ENCODE measurements at places on chromosomes 12 and 14.

DNA sequence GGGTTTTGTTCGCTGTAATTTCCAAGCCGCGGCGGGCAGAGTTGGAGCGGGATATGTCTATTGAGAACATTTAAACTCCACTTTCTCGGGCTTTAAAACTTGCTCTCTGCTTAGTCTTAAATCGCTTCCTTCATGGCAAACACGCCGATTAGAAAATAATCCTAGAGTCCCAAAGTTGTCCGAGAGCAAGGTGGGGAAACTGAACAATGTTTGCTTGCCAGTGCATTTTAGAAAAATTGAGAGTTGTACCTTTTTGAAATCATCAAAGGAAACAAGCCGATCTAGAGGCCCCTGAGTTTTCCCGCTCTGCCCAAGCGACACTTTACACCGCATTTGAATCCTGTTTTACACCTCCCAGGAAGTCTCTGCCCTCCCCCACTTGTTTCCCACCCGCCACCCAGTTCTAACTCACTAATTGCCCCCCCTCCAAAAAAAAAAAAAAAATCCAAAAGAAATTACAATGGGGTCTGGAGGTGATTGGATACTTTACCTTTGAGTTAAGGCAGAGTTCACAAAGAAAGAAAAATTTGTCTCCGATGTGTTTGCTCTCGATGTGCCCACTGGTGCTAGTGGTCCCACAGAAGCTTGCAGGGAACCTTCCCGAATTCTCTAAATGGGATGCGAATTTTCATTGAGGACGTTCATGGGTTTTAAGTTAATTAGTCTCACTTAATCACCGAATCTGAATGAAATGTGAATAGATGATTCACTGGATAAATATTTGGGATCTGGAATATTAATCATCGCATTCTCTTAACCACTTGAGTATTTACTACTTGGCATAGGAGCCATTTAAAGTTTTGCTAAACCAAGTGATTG lies 2.3 kb downstream of the HMGA2 start:
- DNase-seq = no peak

GRCh38 chr12:32062881-32063280 lies 43.8 kb upstream of the BICD1 start:
- no peak for DNase-seq

DNA sequence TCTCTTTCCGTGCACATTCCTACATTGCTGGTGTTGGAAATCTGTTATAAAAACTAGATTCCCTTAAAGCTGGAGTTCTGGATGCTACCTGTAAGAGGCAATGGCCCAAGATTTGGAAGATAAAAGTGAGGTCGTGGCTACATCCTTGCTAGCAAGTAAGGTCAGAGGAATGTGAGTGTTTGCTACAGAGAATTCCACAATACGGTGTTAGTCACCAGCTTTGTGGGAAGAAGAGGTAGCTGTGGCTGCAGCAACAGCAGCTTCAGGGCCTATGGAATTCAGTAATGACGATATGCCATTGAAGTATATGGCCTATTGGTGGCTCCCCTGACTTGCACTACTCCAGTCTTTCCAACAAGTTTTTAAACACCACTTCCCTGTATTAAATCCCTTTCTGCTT lies 227.7 kb upstream of the TMEM260 start:
- no peak for DNase-seq

DNA sequence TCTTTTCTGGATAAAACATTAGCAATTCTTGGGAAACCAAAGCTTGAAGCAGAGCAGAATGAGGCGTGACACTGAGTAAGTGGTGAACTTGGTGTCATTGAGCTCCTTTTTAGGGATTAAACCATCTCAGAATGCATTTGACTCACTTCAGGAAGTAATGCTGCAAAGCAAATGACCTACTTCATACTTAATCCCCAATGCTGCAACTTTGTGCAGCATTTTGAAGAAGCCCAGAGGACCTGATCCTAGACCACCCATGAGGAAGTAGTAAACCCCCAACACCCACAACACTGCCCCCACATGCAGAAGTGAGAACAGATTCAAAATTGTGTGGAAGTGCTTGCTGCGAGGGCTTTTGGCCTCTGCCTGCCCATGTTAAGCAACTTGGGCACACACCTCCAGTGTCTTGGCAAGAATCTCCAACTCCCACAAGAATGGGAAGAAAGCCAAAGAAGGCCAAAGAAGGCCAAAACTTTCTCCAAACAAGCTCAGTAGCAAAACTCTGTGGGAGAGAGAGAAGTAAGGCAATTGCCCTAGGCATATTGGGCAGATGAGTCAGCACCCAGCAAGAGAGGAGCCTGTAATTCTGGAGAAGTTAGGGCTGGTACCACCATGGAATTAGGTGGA lies 69.2 kb upstream of the ETV6 start:
- no peak for DNase-seq

DNA sequence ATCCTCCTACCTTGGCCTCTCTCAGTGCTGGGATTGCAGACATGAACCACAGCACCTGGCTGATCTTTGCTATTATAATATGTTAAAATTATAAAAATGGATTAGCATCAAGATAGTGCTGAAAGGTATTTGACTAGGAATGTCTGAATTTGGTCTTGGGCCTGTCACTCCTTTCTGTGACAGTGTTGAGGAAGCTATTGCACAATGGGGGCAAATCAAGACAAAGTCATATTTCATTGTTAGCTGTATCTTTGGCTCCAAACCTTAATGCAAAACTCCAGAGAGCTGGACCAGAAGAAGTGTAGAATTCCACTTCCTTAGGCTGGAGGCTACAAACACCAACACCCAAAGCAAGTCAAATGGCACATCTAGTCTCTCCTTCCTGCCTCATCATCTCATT lies 42.2 kb downstream of the ZCRB1 start:
- no peak for DNase-seq

- no peak for DNase-seq
Observed at GRCh38 chr14:93047661-93048060, 68.1 kb downstream of the ITPK1 start.

Data from activated T-helper 1 cell treated with Interleukin-2 at 50 U/mL for 16 hours (primary cell).